AML-193 (cell line): ENCODE measurements at places on chromosomes 7 and 10.

DNA sequence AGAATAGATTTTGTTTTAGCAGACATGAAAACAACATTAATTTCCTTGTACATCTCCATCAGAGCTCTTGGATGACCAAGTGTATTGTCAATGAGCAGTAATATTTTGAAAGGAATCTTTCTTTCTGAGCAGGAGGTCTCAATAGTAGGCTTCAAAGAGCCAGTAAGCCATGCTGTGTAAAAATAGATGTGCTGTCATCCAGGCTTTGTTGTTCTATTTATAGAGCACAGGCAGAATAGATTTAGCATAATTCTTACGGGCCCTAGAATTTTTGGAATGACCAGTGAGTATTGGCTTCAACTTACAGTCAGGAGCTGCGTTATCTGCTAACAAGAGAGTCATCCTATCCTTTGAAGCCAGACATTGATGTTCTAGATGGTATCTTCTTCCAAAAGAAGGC lies 19.0 kb downstream of the MINPP1 start:
- DNase-seq: no peak

DNA sequence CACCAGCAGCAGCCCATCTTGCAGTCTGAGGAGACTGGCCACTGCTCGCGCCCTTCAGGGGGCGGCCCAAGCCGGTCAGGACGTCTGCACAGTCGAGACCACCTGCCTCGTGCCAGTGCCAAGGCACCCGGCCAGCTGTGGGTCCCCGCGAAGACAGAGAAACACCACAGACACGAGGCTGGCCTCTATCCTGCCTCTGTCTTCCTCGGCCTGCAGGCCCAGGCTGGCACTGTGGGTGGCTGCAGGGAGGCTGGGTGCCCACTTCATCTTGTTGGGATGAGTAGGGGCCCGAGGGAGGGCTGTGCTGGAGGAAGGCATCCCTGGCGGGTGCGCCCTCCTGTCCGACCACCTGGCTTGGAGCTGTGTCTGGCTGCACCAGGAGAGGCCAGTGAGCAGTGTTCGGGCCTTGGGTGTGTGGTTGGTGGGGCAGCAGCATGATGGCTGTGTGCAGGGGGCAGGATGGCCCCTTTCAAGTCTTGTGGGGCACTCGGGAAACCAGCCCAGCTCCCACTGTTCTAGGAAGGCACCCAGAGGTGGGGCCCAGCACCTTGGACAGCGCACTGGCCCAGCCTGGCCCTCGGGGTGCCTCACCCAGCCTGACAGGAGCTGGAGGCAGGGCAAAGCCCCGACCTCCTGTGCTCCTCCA lies 7.3 kb downstream of the DPYSL4 start:
- DNase-seq: no peak

GRCh38 chr10:22705527-22705926 lies 8.9 kb downstream of the PIP4K2A start:
- DNase-seq: no peak

DNA sequence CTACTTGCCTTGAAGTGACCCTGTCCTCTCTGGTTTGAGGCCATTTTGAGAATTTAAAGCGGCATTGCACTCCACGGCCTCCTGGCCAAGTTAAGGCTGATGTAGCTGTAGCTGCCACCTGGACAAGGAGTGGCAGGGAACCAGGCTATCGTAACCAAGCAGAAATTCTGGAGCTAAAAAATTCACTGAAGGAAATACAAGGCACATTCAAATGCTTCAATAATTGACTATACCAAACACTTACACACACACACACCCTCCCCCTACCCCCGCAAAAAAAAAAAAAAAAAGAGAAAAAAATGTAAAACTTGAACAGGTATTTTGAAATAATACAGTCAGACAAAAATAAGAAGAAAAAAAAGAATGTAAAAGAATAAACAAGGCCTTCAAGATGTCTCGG lies 409.0 kb upstream of the SEMA3A start:
- DNase-seq: no peak

- no peak for DNase-seq
Observed at GRCh38 chr10:119575991-119576390, 20.8 kb downstream of the TIAL1 start.

- DNase-seq: no peak
Observed at GRCh38 chr7:46679671-46680070, 758.6 kb upstream of the IGFBP3 start.

GRCh38 chr7:53812135-53812534 lies 730.0 kb upstream of the VSTM2A start:
- no peak for DNase-seq

GRCh38 chr7:99097730-99098129 lies 46.2 kb downstream of the SMURF1 start:
- DNase-seq: no peak

- no peak for DNase-seq
Observed at GRCh38 chr10:22029445-22030236, 26.1 kb upstream of the DNAJC1 start.

GRCh38 chr7:7537711-7538110 lies 2.0 kb upstream of the COL28A1 start:
- no peak for DNase-seq

DNA sequence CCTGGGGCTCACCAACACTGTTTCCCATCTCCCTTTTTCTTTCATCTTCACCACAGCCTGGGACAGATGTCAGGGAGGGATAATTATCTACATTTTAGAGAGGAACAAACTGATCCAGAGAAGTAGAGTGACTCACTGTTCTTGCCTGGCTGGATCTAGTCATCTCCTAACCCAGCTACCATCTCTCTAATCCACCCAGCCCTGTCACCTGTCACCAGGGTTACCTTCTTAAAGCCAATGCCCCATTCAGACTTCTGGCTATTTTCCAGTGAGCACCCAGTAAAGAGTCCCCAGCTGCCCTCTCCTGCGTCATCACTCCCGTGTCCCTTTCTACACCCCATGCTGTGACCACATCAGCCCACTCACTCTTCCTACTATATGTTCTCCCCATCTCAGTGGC lies 68.4 kb upstream of the DUSP5 start:
- no peak for DNase-seq

- DNase-seq: no peak
Observed at GRCh38 chr7:98120559-98120958, 13.9 kb downstream of the LMTK2 start.

- DNase-seq: no peak
Observed at GRCh38 chr7:35185908-35186731, 67.8 kb downstream of the TBX20 start.

DNA sequence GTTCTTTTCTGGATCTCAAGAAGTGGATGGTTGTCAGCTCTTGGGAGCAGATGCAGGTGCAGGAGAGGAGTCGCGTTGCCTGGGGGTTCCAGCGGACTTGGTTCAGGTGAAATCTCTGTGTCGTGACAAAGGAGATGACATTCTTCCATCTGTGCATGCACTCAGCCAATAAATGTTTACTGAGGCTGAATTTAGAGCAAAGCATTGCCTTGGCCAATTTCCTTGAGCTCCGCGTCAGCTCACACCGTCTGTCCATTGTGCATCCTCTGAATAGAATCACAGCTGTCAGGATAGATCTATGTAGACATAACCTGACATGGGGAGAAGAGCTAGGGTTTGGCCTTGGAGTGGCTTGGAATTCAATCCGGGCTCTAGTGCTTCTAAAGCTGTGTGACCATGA lies 343.7 kb downstream of the GLRX3 start:
- no peak for DNase-seq

DNA sequence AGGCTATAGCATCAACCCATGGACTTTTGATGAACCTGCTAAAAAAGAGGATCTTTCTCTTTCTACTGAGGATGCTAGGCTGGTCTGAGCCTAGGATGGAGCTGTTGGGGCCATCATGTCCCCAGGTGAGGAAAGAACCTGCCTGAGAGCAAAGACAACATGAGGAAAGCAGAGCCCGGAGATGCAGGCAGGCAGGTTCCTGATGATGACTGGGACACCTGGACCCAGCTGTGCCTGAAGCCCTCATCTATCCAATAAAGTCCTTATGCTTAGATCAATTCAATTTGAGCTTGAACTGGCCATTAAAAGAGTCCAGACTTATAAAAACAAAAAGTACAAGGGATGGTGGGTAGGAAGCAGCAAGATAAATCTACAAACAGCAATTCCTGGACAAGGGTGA lies 48.9 kb downstream of the KIFBP start:
- DNase-seq: no peak

- DNase-seq: no peak
Observed at GRCh38 chr7:77455321-77455720, 39.2 kb upstream of the GSAP start.

GRCh38 chr10:31678575-31679516 lies 249.8 kb downstream of the ARHGAP12 start:
- no peak for DNase-seq

DNA sequence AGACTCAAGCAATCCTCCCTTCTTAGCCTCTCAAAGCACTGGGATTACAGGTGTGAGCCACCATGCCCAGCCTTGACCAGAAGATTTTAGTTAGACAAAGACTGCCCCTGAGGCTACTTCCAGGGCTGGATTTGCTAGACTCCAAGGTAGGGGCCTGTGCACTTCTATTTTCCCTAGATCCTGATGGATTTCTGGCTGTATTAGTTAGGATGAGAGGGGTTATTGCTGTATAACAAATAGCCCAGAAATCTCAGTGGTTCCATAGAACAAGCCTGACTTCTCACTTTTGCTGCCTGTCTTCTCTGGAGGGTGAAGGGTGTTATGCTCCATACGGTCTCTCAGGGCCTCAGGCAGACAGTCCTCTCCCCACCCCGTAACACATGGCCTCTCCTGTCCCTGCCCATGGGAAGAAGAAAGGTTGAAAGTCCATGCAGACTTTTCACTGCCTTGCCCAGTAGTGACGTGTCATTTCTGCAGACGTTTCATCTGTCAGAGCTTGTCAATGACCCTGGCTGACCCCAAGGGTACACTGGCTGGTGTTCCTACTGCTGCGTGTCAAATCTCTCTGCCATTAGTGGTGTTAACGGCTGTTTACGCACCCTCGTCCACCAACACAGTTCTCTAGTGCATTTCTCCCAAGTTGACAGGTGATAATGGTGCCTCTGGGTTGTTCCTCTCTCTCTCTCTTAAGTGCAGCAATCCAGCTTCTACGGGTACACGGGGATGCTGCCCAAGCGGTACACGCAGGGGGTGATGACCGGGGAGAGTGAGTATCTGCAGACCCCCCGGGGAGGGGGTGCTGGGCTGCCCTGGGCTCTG lies 11.6 kb downstream of the SLC29A4 start:
- DNase-seq: no peak

- no peak for DNase-seq
Observed at GRCh38 chr10:125049216-125049881, 107.4 kb downstream of the ZRANB1 start.

GRCh38 chr7:32658467-32658869 lies 163.2 kb downstream of the AVL9 start:
- no peak for DNase-seq

DNA sequence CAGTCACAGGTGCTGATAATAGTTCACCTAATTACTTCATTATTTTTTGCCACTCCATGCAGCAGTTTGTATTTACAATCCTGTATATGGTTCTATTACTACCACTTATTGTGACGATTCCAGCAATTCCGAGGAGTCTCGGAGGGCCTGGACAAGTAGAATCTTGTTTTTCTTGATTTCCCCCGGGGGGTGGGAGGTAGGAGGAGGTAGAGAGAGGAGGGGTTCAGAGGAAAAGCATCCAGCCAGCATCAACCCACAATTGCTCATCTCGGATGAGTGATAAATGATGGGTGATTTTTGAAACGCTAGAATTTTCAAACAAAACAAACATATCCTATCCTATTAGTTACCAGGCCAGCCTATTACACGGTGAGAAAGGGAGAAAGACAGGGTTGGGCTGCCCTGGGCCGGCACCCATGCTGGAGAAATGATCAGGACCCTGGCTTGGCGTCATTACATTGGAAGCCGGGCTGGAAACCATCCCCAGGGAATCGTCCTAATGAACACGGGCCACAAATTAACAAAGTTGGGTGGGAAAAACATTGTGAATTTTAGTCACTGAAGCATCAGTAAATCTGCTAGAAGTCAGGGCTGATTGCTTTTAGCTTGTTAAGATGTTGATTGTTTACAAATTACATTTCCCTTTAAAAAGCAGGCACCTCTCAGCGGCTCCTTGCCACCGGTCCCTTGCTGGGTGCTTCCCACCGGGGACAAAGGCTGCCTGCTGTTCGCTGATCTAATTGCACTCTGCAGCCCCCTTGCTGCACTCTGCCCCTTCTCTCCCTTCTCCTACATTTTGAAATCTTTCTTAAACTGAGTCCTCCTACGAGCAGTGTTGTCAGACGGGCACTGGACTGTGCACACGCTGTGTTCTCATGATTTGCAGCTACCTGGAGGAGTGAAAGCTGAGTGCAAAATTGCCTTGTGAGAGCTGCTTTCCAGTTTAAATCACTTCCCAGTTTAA lies 95.5 kb downstream of the FAM204A start:
- DNase-seq: no peak

DNA sequence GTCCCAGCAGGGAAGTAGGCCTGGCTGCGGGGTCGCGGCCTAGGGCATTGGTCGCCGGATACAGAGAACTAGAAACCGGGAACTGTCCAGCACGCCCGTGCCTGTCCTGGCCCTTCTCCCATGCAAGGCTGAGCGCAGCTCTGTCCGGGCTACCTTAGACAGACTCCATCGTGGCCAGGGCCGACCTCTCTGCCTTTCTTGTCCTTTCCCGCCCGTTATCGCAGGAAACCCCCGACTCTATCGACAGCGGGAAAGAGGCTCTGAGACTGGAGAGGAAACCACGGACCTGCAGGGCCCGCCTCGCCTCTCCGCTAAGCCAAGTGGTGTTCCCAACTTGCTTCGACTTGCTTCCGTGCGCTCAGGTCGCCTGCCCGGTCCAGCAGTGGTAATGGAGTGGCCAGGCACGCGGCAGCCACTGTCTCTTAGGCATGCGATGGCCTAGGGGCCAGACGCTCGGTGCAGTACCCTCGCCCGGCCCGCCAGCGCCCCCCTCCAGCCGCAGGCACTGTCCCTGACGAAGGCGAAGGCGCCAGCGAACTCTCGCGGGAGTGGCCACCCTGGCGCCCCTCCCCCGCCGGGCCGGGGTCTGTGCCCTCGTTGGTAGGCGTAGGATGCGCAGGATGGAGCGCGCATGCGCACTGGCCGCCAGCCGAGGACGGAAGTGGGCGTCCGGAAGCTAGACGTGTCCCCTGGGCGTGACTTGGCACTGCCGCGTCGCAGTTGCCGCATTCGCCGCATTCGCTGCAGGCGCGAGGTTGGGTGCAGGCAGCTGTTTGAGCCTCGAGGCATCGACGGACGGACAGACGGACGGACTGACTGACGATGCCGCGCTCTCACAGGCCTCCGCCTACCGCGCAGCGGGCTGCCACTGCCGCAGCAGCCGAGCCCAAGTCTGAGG lies 54.4 kb downstream of the MCMBP start:
- DNase-seq: no peak

- DNase-seq: no peak
Observed at GRCh38 chr10:86661161-86662025, 6.9 kb upstream of the LDB3 start.

DNA sequence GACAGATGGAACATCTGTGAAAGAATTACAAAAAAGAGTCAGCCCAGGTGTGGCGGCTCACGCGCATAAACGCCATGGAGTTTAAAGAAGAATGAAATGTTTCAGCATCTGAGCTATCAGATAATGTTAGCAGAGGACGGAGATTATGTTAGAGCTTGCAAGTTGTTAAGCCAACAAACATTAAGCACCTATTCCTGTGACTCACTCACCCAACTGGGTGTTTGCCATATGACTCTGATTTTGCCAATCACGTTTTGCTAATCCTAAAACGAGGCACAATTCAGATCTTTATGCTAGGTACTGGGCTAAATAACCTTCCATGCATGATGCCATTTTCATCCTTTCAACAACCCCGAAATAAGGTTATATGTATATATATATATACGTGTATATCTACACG lies 29.0 kb upstream of the CCNY start:
- DNase-seq: no peak
